SK-MEL-5 (cell line): ENCODE measurements at places on chromosomes 2 and 18. TPM values are rescaled to one million over a fixed set of nuclear protein-coding genes. Genes with fewer than 3 reads are reported as not detected.

GRCh38 chr2:171393487-171393886, 40.3 kb downstream of the METTL8 start:
- DNase-seq = no peak

KIF3C gene
- total RNA-seq = 19.3 and 19.6 TPM in 2 replicates

DNA sequence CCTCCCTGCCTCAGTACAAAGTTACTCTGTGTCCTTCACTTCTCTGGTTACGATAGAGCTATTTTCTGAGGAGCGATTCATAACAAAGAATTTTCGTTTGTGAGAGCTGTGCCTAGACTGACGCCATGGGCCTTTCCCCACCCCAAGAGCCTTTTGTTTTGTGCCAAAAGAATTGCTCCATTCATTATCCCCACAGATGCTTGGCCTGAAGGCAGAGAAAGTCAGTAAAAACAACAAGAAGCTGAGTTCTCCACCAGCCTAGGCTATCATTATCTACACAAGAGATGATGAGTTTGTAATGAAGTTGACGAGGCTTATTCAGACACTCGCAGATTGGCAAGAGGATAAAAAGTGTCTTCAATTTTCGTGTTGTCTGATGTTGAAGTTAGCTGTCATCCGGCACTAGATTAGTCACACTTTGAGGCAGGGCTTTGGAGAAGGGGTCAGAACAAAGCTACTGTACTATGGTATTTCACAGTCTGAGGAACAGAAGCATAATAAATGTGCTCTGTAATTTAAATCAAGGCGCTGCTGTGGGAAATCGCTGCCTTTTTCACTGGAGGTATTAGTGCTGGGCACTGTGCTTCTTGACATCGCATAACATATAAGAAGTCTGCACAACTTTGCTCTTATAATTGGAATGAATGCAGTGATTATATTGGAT, 278.4 kb upstream of the FIGN start:
- DNase-seq = peak; percentile 98

- DNase-seq = no peak
These were observed 84.2 kb downstream of the ANTXR1 start for GRCh38 chr2:69097148-69097610.

DNA sequence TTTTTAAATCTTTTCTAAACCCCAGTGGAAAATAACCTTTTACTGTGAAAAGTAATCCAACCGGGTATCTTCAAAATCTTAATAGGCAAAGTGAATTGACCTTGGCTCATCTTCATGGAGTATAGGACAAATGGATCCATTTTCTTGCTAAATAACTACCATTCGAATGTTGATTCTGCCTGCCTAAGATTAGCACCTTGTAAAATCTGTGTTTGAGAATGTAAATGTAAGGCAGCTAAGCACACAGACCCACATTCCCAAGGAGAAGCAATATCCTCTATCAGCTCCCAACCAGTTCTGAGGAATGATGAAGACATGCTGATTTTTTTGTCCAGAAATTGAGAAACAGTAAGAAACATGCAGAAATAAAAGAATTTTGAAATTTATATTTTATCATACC, 509.8 kb upstream of the SMIM21 start:
- no peak for DNase-seq

- no peak for DNase-seq
These were observed 28.7 kb downstream of the ACAA2 start for GRCh38 chr18:49784427-49785185.

DNA sequence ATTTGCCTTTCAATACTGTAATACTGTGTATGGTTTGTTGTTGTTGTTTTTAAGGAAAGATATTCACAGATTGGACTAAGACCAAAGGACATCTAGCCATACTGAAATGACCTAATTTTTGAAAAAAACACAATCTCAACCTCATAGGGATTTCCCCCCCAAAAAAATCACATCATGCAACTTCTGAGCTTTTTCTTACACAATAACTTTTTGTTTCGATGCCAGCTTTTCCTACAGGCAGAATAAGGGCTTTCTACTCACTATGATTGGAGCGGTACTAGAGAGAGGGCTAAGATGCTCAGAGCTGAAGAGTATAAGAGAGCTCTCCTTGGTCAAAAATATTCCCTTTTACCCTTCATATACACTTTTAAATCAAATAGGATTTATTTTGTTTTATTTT, 32.4 kb upstream of the SLC3A1 start:
- DNase-seq = peak; percentile 84

GRCh38 chr2:199136681-199137080, 321.1 kb downstream of the SATB2 start:
- no peak for DNase-seq

DNA sequence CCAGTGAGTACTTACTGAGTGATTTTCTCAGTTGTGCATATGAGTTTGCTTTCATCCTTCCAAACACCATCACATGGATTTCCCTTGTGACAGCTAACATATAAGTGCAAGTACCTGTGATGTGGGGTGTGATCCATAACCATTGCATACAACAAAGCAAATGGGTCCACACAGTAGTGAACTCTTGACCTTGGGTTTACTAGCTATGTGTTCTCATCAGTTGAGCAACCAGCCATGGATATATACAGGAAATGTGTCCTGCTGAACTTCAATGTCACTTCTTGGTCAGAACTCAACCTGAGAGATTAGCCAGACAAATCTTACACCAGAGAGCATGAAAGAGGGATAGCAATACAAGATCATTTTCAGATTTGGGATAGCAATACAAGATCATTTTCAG, 420.9 kb upstream of the KCNH7 start:
- DNase-seq = no peak

DNA sequence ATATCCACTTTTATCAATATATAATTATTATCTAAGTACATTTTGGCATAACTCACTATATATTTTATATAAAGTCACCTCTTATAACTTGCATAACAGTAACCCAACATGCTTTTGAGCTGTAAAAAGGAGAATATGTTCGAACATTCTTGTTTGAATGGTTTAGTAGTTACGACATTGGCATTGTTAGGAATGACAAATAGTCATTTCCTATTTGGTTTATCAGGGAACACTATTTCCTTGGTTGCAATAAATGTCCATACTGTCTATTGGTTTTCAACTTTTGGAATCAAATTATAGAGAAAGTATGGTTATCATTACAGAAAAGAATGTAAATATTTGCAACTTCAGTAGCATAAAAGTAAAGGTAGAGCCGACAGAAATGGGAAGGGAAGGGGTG, 124.1 kb downstream of the PARD3B start:
- no peak for DNase-seq

PTH2R gene
- 0.13 TPM in 1 of 2 replicates, not detected in the other for total RNA-seq

GRCh38 chr2:48356701-48357325, 173.1 kb upstream of the STON1 start:
- DNase-seq = no peak

GRCh38 chr2:182208421-182208820, 218.4 kb downstream of the PDE1A start:
- DNase-seq = no peak

GRCh38 chr2:63048367-63049171, 2.1 kb upstream of the OTX1 start:
- DNase-seq = no peak

DNA sequence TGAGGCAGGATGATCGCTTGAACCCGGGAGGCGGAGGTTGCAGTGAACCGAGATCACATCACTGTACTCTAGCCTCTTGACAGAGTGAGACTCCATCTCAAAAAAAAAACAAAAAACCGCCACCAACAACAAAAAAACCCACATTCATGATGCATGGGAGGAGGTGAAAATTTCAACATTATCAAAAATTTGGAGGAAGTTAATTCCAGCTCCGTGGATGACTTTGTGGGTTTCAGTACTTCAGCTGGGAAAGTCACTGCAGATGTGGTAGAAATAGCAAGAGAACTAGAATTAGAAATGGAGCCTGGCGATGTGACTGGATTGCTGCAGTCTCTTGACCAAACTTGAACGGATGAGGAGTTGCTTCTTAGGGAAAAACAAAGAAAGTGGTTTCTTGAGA, 74.3 kb downstream of the PRKCE start:
- DNase-seq = no peak

DNA sequence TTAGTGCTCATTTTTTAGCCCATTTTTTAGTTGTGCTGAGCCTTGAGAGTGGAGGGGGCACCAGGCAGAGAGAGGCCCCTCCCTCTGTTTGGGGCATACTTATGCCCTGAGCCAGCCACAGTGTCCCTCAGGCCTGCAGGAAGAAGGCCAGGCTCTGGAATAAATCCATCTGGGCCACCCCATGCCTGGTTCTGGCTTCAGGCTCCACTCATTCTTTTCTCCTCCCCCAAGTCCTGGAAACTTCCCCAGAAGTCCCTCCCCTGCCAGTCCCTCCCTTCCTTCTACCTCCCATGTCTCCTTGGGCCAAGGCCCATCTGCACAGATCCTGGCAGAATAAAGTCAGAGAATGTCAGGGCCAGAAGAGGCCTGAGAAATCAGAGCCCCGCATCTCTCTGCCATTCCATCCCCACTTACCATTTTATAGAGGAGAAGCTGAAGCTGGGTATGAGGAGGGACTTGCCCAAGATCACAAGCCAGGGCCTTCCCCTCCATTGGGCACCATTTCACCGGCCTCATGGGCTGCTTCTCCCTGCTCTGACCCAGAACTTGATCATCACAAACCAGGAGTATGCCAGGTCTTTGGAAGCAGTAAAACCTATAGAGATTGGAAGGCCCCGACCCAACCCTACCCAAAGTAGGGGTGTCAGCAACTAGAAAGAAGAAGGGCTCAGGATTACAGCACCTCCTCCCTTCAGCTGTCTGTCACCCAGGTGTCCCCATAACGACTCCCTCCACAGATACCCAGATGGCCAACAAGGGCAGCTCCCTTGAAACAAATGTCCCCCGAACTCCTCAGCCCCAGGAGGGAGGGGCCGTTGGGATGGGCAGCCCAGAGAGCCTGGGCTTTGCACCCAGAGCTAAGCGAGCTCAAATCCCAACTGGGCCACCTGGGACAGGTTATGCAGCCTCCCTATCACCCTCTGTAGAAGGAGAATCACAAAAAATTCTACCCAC, 108.4 kb downstream of the POLR1A start:
- peak; percentile 47 for DNase-seq

RESP18 gene
- not detected in 2 replicates for total RNA-seq

DNA sequence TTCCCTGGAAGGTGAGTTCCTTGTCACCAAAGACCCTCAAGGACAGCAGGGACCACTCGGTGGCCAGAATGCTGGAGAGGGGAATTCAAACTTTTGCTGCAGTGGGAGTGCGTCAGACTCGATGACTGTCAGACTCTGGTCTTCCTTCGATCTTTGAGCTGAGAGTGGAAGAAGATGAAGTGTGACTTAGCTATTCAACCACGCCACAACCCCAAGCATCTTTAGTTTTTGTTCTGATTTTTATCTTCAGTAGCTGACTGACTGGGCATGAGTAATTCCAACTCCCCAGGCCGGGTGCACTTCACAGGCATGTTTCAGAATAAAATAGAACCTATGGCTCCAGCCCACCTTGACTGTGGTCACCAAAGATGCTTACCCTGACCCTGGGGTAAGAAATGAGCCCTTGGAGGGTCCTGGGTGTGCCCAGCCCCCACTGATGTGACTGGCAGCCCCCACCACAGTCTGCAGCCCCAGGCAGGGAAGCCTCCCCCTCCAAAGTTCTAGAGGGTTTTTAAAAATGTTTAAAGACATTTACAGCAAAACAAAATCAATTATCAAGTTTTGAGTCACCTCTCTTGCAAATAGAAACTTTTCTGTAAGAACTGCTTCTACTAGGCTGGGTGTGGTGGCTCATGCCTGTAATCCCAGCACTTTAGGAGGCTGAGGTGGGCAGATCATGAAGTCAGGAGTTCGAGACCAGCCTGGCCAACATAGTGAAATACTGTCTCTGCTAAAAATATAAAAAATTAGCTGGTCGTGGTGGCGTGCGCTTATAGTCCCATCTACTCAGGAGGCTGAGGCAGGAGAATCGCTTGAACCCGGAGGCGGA, 24.9 kb upstream of the YWHAQ start:
- no peak for DNase-seq

DNA sequence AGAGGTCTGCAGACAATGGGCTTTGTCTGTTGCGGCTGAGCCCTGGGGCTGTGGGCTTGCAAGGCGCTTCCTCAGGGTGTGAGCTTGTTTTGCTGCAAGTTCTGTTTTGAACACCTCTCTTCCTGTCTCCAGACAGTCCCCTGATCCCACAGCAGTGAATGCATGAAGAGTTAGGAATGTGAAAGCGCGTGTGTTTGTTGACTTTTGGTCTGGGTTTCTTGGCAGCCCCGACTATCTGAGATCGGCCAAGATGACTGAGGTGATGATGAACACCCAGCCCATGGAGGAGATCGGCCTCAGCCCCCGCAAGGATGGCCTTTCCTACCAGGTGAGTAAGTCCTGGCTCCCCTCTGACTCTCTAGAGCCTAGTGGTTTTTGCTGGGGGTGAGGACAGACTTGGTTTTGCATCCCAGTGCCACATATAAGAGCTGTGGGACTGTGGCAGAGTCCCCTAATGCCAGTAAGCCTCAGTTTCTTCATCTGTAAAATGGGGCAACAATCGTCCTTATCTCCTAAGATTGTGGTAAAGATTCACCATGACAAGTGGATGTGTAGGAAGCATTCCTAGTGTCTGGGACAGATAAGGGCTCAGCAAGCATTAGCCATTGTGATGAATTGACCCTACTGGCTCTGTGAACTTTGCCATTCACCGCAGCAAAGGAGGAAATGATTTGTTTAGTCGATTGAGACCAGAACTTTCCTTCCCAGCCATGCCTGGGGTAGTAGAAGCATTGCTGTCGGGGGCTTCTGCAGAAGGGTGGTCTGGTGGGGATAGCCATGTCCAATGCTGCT, 3.0 kb downstream of the LBH start:
- DNase-seq = peak; percentile 76

GRCh38 chr2:73907840-73908452, 15.1 kb downstream of the ACTG2 start:
- DNase-seq = peak; percentile 45

KCNK3 gene
- not detected in 2 replicates for total RNA-seq

DNA sequence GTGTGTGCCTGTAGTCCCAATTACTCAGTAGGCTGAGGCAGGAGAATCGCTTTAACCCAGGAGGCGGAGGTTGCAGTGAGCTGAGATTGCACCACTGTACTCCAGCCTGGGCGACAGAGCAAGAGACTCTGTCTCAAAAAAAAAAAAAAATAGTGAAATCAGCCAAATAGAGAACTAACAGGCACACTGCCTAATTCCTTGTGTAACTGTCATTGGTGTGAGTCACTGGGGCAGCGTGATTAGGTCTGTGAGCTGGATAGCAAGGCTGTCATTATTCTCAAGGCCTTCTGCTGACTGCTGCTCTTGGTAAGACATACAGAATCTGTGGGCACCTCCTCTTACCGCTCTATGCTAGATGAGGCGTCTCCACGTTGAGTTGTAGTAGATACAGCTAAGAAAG, 270.3 kb downstream of the NEDD4L start:
- DNase-seq = peak; percentile 65

DNA sequence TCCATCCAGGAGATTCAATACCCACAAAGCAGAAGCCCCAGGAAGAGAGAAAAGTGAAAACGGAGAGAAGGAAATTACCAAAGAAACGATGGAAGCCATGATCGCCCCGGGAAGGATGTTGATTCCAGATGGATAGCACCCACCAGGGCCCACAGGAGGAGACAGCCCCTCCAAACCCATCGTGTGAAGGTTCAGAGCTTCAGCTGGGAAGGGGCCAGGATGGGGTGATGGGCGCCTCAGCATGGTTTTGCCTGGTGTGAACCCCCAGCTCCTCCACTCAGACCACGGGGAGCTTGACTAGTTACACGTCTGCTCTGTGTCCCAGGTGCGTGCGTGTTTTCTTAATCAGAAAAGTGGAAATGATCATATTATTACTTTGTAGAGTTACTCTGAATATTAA, 264.5 kb downstream of the EIPR1 start:
- no peak for DNase-seq
